ENCODE measurements at places on chromosomes 4 and X.

- DNase-seq = no peak
Measured at GRCh38 chrX:13253223-13253622, 66.6 kb downstream of the ATXN3L start.

- DNase-seq = no peak
Measured at GRCh38 chr4:70706044-70706461, 15.7 kb upstream of the RUFY3 start.

DNA sequence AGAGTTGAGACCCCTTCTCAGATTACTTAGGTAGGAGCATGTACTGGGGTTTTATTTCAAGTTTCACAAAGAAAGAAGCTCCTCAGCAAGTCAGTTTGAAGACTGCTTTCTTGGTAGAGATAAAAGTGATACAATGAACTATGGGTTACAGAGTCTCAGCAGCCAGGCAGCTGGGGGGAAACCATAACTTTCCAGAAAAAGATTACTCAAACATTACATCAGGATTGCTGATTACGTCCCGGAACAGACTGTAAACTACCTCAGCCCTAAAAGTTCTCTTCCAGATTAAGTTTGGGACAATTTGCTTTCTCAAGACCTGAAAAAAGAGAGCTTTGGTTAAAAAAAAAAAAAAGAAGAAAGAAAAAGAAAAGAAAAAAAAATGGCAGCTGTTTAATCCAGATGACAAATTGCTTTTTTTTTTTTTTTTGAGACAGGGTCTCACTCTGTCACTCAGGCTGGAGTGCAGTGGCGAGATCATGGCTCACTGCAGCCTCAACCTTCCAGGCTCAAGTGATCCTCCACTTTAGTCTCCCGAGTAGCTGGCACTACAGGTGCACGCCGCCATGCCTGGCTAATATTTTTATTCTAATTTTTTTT lies 16.6 kb downstream of the SAT1 start:
- no peak for DNase-seq

DNA sequence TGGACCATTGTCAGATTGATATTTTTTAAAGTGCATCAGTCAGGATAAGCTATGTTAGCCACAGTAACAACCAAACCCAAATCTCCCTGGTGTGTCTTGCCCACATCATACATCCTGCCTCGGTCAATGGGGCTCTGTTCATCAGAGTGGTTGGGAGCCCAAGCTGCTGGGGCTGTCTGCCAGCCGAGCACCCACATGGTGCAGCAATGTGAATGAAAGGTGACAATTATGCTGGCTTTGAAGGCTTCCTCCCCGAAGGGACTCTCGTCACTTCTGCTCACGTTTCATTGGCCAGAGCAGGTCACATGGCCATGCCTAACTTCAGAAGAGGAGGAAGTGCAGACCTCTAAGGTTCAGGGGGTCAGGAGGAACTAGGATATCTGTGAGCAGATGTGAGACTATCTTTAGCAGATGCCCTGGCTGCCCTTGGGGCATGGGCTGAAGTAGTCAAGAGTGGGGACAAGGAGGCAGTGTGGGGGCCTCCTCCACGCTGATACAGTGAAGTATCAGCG lies 1.3 kb upstream of the JAKMIP1 start:
- DNase-seq = no peak

GRCh38 chr4:123256901-123257300 lies 139.7 kb upstream of the SPRY1 start:
- DNase-seq = no peak

- DNase-seq = no peak
Measured at GRCh38 chr4:182583703-182584415, 333.3 kb downstream of the DCTD start.

DNA sequence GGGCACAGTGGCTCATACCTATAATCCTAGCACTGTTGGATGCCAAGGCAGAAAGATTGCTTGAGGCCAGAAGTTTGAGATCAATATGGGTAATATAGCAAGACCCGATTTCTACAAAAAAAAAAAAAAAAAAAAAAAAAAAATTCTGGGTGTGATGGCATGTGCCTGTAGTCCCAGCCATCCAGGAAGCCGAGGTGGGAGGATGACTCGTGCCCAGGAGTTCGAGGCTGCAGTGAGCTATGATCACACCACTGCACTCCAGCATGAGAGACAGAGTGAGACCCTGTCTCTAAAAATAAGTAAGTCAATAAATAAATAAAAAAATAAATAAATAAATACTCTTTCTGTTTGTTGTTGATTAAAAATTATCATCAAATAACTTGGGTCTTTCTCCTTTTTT lies 62.4 kb upstream of the BMPR1B start:
- DNase-seq = no peak
